ENCODE measurements at places on chromosomes 3 and 15. TPM values are rescaled to one million over a fixed set of nuclear protein-coding genes. Genes with fewer than 3 reads are reported as not detected.
A peak's percentile ranks its signal among the peaks of the same experiment; 100 is the strongest.

GRCh38 chr3:74363346-74363745, 251.1 kb downstream of the CNTN3 start:
- no peak for DNase-seq

Gene BOC
- 86.8 TPM for total RNA-seq

- no peak for DNase-seq
These were observed 47.6 kb upstream of the HEG1 start for GRCh38 chr3:125103406-125103805.

Gene MEX3B
- total RNA-seq: 2.7 TPM

GRCh38 chr15:99632521-99632920, 66.7 kb downstream of the MEF2A start:
- no peak for DNase-seq

DNA sequence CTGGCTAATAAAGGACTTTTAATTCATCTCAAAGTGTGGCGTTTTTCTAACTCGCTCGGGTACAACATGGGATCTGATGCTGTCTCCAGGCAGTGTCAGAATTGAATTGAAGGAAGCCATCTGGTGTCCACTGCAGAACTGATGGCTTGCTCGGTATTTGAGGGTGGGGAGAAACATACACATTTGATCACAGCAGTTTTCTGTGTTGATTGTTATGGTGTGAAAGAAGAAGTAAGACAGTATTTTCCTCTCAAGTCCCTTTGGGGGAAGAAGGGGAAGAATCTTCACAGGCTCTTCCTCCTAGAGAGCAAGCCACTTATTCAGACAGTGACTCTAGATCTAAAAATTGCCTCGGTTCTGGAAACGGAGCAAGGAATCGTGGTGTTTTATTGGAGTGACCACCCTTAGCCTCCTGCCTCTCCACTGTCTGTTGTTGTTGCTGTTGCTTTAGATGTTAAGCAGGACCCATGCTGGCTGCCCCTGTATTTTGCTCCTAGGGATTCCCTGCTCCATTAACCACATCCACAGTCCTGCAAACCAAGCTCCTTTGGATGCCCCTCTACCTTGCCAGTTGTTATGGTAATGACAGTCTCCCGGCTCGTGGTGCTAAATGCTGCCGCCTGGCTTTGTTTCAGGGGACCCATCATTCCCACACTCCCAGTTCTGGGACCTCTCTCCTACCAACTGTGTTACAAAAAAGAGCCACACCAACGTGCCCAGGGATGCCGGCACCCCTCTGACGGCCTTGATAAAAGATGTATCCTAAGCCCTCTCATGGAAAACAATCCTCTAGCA, 15.3 kb upstream of the MCCC1 start:
- no peak for DNase-seq

DNA sequence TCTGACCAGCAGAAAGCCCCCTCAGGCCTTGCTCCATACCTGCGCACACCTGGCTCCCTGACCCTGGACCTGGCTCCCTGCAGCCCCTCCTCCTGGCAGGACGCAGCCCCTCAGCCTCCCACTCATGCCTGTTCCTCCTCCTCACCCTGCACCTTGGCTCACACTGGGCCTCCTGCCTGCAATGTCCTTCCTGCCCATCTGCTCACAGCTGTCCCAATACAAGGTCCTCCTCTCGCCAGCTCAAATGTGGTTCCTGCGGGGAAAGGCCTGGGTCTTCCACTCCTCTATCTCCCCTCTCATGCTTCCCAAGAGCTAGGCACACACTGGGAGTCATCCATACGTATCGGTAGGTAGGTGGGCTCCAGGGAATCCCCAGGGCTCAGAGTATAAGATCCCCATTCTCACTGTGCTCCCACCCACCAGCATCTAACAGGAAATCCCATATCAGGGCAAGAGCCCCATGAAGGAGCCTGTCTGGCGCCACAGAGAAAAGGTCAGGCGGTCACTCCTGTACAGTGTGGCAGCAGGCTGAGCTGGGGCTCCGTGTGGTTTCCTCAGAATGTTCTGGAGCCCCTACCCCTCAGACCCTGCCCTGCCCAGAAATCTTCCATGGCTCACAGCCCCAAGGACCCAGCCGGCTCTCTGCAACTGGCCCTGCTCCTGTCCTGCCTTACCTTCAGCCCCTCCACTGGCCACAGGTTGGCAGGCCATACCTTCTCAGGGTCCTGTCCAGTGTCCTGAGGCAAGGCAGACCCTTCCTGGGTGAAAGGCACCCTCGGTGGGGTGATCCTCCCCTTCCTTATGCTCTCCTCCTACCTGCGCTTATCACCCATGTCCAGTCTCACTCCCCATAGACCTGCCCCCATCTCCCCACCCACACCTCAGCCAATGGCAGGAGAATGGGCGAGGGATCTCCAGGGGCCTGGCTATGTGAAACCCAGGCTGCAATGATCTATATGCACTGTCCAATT, 10.9 kb downstream of the PLCD1 start:
- peak; percentile 60 for DNase-seq

Gene CCNB2
- total RNA-seq: 0.24 TPM

DNA sequence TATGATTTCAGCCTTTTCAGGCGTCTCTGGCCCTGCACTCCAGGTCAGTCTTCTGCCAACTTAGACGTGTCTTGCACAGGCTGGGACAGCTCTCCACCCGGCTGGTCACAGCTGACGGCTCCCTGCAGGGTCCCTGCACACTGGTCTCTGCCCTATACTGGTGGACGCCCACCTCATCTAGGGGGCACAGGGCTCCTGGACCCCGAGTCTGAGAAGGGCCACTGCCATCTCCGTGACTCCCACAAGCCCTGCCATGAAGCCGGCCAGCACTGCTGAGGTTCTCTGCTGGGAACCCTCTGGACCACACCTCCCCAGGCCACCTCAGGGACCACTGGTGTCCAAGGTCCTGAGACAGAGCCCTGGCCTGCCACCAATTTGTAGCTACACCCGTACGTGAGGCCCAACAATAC, 40.5 kb downstream of the CYFIP1 start:
- DNase-seq: no peak

Gene ALS2CL
- total RNA-seq: 12.5 TPM

DNA sequence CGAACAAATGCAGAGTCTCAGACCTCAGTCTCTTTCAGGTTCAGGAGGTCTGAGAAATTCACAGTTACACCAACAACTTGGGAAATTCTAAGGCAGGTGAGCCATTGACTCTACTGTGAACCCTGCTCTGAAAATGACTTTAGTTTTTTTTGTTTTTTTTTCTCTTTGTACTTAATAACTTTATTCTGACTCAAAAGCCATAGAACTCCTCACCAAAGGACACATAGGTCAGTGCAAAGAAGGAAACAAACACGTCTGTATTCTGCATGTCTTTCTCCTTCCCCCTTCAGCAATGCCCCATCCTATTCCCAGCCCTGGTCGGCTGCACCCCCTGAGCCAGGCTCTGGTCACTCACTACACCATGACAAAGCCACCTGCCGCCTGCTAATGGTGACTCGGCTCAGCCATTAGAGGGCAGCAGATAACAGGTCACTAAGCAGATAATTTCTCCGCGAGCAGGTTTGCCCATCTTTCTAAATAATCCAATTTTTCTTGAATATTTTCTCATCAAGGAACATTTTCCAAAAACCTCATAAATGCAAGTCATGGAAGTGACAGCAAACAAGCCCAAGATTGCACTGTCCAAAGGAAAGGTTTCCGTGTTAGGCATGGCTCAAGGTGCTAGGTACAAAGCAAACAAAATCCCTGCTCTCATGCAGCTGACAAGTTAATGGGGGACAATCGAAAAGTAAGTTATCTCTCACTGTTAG, 37.7 kb downstream of the TM4SF4 start:
- DNase-seq: peak; percentile 87

DNA sequence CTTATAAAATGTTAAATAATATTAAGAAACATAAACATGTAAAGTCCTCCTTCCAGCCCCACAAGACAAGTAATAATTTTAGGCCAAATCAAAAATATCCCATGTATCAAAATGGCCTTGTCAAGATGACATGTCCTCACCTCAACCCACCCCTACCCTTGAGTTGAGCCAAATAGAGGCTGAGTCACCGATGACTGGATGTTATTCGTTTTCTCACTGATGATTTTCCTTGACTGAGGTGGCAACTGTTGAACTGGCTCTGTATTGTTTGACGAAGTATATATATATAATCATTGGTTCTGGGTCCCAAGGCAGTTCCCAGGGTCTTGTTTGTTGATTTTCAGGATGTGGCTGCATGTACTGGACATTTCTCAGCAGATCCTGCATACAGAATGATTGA, 75.3 kb downstream of the TMEM108 start:
- DNase-seq: no peak

DNA sequence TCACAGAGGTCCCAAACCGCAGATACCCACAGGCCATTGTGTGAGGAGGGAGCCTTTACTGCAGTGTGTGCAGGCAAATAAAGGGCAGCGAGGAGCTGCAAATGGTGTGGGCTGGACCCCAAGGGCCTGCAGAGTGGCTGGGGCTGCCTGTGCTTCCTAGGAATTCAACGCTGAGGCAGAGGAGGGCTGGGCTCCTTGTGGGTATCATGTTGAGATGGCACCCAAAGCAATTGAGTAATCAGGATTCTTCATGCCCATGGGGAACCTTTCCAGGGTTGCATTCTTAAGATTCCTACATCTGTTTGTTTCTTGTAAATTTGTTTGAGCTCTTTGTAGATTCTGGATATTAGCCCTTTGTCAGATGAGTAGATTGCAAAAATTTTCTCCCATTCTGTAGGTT, 85.4 kb upstream of the LIPC start:
- no peak for DNase-seq

- no peak for DNase-seq
These were observed 41.4 kb downstream of the DNAJB8 start for GRCh38 chr3:128425142-128425845.

Gene KLHL40
- not detected for total RNA-seq

GRCh38 chr3:158700559-158700958, 28.1 kb upstream of the LXN start:
- DNase-seq: no peak

DNA sequence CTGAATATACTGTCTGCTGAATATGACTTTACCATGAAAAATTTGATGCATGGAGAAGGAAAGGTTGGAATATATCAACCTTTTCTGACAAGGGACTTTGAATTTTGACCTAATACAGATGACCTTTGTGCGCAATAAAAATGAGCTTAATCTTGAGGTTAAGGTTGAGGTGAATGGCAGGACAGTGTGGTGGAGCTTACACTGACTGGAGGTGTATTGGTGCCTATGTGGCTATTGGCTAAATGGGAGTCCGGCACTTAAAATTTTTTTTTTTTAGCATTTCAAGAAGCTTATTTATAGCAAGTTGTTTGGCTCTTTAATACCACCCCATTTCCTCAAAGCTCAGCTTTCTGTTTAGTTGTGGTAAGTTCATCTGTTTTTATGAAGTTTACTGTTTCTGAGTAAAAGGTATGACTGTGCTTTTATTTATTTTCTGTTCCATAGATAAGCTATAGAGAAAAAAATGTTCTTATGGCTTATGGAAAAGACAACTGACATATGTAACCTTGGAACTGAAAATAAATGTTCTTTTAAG, 15.2 kb downstream of the CDIN1 start:
- no peak for DNase-seq

DNA sequence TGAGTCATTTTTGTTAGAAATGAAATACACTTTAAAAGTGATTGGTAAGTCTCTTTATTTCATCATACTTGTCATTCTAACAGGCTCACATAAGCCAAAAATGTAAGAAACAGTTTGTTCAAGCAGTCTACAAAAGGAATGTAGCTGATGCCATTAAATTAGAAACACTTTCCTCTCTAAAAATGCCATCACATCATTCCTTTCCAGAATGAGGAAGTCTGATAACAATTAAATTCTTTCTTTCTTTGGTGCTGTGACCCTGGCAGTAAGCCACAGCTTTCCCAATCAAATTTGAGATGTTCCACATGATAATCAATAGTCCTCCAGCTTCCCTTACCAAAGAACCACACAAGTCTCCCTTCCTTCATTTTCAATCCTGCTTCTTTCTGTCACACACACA, 9.4 kb upstream of the P2RY1 start:
- DNase-seq: no peak

DNA sequence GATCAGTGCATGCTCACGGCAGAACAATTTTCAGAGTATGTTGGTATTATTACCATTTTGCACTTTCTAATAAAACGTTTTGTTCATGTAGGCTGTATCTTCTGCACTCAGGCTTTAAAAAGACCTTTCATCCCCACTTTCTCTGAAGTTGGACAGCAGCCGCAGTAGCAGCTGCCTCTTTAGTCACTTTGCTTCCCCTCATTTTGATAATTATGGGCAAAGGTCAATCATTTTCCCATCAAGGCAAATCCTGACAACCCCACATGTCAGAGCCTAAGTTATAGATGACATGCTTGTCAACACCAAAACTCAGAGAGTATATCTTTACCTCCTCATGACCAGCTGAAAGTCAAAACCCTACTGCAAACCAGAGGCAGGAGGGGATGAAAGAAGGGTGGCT, 99.7 kb downstream of the ROBO2 start:
- no peak for DNase-seq

- DNase-seq: no peak
These were observed 6.5 kb downstream of the MUC4 start for GRCh38 chr3:195805181-195805580.

GRCh38 chr3:141012571-141012970, 38.6 kb upstream of the SPSB4 start:
- no peak for DNase-seq

Data from posterior vena cava (tissue), 2 donors.